Immature natural killer cell (primary cell): ENCODE measurements at places on chromosomes 12 and 14.

GRCh38 chr12:69828897-69829296 lies 3.9 kb downstream of the MYRFL start:
- no peak for DNase-seq

DNA sequence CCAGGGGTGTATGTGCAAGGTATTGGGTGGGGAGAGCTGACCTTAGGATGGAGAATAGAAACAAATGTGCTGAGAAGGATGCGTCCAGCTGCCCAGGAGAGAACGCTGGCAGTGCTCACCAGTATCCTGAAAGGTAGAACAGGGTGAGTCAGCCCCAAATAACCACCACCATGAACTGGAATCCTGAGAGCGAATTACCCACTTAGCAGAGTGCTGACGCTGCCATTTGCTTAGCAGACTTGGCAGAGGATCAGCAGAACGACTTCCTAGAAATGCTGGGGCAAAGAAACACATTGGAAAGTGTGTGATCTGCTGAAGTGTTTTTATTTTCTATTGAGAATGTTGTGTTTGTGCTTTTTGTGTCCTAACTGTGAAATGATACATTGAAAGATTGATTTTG lies 213.6 kb downstream of the ADGRD1 start:
- no peak for DNase-seq

DNA sequence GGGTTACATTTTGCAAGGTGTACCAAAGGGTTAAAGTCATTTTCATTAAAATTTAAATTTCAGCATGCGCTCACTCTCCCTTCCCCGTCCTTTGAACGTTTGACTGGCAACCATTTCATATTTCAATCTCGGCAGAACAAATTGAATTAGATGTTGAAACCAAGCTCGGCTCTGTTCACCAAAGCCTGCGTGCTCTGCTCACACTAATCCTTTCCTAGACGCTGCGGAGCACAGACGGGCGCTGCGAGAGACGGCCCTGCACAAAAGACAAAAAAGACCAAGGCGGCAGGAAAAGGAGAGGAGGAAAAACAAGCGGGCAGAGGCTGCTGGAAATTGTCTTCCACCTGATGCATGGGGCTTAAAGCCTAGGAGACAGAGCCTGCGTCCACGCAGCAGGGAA lies 149.3 kb downstream of the RBM19 start:
- DNase-seq: no peak

DNA sequence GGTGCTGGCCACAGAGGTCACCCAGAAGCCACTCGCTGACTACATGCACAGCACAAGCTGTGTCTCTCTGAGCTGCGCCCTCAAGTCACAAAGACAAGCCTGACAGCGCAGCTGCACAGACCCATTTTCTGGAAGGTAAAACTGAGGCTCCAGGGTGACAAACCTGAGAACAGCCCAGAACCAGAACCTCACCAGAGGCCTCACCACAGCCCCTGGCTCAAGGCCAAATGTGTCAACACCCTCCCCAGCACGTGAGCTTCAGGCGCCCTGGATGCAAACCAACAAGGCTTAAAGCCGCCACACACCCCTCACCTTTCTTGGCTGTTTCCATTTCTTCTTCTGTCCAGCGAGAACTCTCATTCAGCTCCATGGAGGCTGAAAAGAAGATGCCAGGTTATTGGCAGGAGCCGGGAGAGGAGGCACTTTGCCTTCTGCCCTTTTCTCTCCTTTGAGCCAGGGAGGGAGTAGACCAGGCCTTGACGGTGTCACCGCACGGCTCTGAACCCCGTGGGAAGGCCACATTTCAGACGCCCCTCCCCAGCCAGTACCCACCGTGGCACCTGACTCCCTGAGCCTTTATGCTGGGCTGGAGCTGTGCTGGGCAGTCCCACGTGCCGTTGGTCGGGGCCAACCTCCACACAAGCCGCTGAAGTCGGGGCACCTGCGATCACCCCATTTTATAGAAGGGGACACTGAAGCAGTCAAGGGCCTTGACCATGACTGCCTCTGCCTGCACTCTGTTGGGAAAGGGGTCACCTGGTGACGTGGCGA lies 103.1 kb downstream of the RFLNA start:
- DNase-seq: no peak

DNA sequence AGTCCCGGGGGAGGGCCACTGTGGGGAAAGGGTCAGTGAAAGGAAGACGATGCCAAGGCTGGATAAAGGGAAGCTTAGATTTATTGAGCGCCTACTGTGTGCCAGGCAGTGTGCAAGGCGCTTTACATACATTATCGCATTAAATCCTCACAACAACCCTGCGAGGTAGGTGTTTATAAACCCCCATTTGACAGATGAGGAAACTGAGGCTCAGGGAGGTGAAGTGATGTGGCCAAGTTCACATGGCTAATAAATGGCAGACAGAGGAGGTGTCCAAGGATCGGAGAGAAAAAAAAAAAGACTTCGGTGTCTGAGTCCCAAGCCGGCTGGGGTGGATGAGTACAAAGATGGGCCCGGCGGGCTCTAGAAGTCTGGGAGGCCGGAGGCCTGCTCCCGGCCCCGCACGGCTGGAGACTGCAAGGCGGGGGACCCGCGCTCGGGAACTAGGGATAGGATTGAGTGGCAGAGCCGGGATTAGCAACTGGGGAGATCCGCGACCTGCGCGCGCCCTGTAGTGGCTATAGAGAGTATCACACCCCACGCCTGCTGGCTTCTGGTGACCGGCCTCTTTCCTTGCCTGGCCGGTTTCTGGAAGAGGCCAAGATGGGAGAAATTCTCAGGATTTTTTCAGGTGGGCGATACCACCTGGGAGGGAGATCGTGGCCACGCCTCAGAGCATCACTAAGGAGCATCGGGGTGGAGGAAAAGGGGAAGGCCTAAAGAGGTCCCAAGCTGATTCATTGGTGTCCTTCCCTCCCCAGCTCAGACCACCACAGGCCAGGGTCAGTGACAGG lies 3.9 kb downstream of the DDN start:
- DNase-seq: peak; percentile 58
